H1 (cell line): ENCODE measurements at places on chromosomes 2 and 18. TPM values are rescaled to one million over a fixed set of nuclear protein-coding genes. Genes with fewer than 3 reads are reported as not detected.

ICA1L gene
- total RNA-seq = 3.4 TPM in 2 replicates

NAT8 gene
- not detected in 2 replicates for total RNA-seq

- H3K4me1 ChIP-seq = no peaks in the 10 kb centered on the region
- H3K27me3 ChIP-seq = no peaks in the 10 kb centered on the region
- no peak overlapping the region for H3K27ac ChIP-seq
- no peaks in the 10 kb centered on the region for H3K36me3 ChIP-seq
- DNase-seq = no peak
Observed at GRCh38 chr2:172924097-172924660, 151.5 kb upstream of the MAP3K20 start.

DNA sequence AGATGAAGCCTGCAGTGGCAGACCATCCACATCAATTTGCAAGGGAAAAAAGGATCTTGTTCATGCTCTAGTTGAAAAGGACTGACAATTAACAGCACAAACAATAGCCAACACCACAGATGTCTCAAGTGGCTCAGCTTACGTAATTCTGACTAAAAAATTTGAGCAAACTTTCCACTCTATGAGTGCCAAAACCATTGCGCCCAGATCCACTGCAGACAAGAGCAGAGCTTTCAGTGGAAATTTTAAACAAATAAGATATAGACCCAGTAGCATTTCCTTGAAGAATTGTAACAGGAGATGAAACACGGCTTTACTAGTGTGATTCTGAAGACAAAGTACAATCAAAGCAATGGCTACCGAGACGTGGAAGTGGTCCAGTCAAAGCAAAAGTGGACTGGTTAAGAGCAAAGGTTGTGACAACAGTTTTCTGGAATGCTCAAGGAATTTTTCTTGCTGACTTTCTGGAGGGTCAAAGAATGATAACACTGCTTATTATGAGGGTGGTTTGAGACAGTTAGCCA is 12.0 kb upstream of the ZNF396 start:
- no peak for DNase-seq
- no peaks in the 10 kb centered on the region for H3K36me3 ChIP-seq
- no peaks in the 10 kb centered on the region for H3K27me3 ChIP-seq
- H3K4me3 ChIP-seq = no peak overlapping the region

- no peaks in the 10 kb centered on the region for H3K27me3 ChIP-seq
- no peak for DNase-seq
- H3K27ac ChIP-seq = no peak overlapping the region
- no peak overlapping the region for H3K4me3 ChIP-seq
Observed at GRCh38 chr2:195595825-195596224, 61.2 kb upstream of the SLC39A10 start.

- H3K27me3 ChIP-seq = no peaks in the 10 kb centered on the region
- no peak overlapping the region for H3K4me3 ChIP-seq
- H3K4me1 ChIP-seq = no peaks in the 10 kb centered on the region
- H3K27ac ChIP-seq = no peak overlapping the region
Observed at GRCh38 chr2:80028584-80028983, 276.0 kb downstream of the LRRTM1 start.
